ENCODE measurements at places on chromosomes 13 and 19. TPM values are rescaled to one million over a fixed set of nuclear protein-coding genes. Genes with fewer than 3 reads are reported as not detected.

The CACNA1A gene
- 23.5 TPM for total RNA-seq

The RFPL4AL1 gene
- not detected for total RNA-seq

The ZNF790 gene
- total RNA-seq: 5.8 TPM

The SYCN gene
- not detected for total RNA-seq

The RNASEH2B gene
- 43.6 TPM for total RNA-seq

The OR10H1 gene
- not detected for total RNA-seq

The ELSPBP1 gene
- total RNA-seq: not detected

All from hair follicle dermal papilla cell (primary cell).